ENCODE measurements at places on chromosomes 6 and 20.

DNA sequence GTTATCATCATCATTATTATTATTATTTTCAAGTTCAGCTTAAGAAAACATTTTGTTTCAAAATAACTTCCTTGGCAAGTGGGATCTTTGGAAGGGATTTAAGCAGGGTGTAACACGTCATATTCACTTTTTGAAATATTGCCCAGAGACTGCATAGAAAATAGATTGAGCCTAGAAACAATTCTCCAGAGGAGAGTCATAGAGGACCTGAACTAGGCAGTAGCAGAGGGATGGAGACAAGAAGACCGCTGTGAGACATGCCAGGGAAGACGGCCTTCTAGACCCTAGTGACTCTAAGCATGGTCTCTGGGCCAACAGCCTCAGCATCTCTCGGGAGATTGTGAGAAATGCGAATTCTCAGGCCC is 55.5 kb downstream of the EDN1 start:
- no peak for DNase-seq

GRCh38 chr6:36720251-36721141 is 22.9 kb downstream of the RAB44 start:
- no peak for DNase-seq

- no peak for DNase-seq
Measured at GRCh38 chr20:54469293-54469692, 6.1 kb upstream of the DOK5 start.

GRCh38 chr6:14543971-14544585 is 426.5 kb downstream of the CD83 start:
- DNase-seq: no peak

DNA sequence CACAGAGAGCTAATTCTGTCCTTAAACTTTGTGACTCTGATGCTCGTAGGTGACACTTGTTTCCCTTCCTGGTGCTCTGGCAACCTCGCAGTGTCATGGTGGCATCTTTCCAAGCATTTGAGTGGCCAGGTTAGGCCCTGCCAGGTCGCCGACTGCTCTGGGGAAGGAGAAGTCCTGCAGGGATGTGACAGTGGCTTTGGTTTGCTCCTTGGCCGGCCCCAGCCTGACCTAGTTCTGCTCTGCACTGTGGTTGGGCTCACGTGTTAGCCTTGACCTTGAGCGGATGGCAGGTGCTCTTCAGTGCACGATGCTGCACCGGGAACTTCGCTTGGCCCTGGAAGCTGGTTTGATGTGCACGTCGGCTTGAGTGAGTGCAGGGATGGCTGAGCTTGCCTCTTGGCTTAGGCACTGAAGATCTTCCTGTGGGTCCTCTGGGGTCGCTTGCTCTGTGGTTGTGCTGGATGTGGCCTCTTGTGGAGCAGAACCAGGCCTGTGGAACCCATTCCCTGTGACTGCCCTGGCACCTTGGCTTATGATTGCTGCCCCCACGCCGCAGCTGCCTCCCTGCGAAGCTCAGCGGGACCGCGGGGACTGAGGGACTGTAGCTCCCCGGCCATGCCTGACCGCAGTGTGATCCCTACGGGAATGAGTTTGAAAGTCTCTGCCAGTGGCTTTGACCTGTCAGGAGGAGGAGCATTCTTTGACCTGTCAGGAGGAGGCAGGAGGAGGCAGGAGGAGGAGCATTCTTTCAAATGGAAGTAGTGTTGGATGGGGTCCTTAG is 8.7 kb downstream of the OSBPL2 start:
- no peak for DNase-seq

- DNase-seq: no peak
Measured at GRCh38 chr6:90719321-90720195, 132.7 kb upstream of the MAP3K7 start.

DNA sequence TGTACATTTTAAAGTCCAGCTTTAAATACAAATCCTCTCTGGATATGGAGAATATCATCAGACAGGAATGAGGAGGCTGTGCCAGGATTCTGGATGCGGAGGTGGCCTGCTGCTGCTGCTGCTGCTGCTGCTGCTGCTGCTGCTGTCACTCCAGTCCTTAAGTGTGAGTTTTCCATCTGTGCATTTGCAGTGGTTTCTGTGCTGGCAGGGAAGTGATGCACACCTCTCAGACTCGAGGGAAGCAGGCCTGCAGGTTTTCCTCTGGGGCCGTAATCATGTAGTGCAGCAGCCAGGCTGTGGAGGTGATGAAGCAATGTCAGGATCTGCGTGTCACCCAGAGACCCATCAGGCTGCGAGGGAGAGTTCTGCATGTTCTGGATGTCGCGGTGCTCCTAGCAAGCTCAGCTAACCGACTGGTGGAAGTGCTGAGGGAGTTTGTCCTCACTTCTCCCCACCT is 32.0 kb downstream of the CFAP61 start:
- no peak for DNase-seq

DNA sequence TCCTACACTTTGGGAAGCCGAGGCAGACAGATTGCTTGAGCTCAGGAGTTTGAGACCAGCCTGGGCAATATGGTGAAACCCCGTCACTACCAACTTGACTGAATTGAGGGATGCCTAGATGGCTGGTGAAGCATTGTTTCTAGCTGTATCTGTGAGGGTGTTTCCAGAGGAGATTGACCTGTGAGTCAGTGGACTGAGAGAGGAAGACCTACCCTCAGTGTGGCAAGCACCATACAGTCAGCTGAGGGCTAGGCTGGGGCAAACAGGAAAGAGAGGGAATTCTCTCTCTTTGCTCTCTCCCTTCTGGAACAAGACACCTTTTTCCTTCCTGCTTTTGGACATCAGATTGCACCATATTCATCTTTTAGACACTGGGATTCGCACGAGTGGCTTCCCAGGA is 3.7 kb upstream of the ZUP1 start:
- no peak for DNase-seq

GRCh38 chr6:150075034-150075421 is 6.1 kb upstream of the ULBP3 start:
- DNase-seq: no peak

- DNase-seq: no peak
Measured at GRCh38 chr20:4689220-4689619, 32.5 kb upstream of the PRND start.

DNA sequence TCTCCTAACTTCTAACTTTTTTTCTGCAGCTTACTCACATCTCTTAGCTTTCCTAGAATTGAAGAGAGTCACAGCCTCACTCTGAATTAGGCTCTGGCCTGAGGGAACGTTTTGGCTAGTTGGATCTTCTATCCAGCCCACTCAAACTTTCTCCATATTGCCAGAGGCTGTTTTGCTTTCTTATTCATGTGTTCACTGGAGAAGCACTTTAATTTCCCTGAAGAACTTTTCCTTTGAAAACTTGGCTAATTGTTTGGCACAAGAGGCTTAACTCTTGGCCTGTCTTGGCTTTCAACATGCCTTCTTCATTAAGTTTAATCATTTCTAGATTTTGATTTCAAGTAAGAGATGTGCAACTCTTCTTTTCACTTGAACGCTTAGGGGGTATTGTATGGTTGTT is 138.2 kb upstream of the PLCB4 start:
- no peak for DNase-seq

GRCh38 chr20:44552950-44553908 is 29.1 kb upstream of the PKIG start:
- no peak for DNase-seq

DNA sequence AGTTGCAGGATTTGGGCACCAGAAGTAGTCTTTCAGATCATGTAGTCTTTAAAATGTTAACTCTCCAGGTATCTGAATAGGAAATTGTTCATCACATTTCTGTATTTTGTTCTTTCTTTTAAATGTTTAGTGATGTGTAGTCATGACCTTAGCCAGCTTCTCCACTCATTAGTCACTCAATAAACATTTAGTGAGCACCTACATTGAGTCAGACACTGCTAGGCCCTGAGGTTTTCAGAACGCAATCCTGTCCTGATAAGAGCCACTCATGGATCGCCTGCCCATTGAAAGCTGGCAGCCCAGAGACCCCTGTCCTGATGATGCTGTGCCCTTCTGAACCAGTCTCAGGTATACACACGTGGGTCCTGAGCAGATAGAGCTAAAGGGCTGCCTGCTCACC is 163.4 kb upstream of the HEY2 start:
- no peak for DNase-seq

DNA sequence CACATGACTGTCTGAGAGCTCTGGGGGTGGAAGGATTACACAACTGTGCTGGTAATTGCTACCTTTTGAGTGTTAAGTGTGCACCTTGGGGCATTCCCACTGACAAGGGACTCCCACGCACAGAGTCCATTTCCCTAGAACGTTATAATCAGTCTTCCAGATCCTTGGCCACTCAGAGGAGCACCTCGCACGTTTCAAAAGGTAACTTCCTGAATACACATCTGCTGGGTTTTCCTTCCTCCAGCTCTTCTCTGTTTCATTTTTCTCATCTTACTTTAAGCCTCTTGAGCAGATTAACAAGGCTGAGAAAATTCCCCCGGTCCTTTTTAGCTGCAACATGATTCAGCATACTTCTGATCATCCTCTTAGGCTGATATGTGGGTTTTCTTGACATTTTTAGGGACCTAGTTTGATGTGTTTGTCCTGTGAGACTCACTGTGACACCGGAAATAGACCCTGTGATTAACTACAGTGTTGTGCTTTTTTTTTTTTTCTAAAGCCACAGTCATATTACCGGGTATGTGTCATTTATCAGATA is 98.4 kb upstream of the DUSP22 start:
- no peak for DNase-seq

- no peak for DNase-seq
Measured at GRCh38 chr20:48329031-48329615, 498.7 kb downstream of the PREX1 start.

DNA sequence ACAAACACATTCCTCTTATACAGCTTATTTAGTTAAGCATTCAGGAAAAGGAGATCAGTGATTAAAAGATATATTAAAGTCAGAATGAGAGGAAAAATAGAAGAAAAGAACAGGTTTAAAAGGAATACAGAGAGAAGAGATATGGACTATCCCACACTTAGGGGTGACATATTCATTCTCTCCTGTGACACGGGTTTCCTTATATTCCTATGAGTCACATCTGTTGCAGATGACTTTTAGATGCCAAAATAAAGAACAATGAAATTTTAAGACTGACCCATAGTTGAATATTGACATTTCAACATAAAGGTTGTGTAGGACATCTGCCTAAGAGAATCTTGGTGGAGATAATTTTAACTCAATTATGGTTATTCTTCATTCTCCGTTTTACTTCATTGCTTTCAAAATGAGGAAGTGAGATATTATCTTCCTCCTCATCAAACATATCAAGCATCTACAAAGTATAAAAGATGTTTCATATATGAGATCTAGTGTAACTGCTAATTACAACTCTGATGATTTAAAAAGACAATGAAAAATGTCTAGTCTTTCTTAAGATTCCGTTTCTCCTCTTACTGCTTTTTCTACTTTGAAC is 1336.7 kb upstream of the CITED2 start:
- no peak for DNase-seq

DNA sequence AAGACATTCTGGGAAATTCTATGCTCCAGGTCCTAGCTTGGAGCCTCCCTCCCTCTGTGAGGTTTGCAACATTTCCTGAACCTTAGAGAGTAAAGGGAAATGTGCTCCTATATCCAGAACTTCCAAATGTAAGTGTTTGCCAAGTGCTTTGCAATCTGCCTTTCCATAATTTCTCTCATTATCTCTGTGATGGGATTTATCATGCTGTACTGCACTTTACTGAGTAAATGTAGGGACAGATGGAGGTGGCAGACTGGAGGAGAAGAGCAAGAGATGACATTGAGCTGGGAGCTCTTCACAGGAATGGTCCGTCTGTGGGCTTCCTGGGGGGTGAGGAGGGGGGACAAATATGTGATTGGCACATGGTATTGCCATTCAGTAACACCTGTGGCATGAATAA is 184.3 kb downstream of the SOX4 start:
- no peak for DNase-seq

GRCh38 chr6:161308075-161308655 is 34.3 kb upstream of the AGPAT4 start:
- DNase-seq: no peak

DNA sequence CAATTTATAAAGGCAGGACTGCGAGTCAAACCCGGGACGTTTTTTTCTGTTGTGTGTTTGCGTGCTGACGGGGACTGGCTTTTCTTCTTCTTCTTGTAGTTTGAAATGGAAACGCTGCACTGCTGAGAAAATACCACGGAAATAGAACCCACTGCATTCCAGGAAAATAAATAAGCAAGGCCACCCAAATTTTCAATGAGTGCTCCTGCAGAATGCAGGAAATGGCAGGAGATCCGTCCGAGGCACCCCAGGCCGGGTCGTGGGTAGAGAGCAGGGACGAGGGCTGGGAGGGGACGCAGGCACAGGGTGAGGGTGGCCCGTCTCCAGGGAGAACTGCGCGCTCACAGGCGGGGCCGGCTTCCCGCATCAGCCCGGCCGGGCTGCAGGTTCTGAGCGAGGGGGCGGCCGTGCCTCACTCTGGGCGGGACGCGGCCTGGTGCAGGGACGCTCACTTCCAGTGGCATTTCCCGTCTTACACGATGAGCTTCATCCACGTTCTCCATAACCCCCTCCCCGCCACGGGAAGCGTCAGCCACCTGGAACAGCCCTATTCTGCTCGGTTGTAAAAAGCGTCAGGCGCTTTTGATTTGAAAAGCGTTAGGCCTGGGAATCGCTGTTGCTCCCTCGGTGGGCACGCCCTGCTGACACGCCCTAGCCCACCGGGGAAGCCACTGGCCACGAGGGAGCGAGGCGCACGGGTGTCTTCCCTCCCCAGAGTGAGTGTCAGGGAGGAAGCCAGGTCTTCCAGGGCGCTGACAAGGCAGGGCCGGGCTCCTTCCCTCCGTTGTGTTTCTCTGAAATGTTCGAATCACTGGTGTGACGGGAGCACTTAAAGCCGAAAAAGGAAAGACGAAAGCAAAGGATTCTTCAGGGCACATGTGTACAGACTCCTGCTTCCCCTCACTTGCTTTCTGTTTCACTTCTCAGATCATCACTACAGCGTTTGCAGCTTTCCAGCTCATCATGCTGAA is 17.9 kb upstream of the EXOC2 start:
- peak; percentile 37 for DNase-seq

GRCh38 chr6:147769496-147770087 is 261.1 kb downstream of the SAMD5 start:
- DNase-seq: no peak

GRCh38 chr6:47446669-47447330 is 30.8 kb upstream of the CD2AP start:
- DNase-seq: no peak

- DNase-seq: no peak
Measured at GRCh38 chr6:33909737-33910136, 105.9 kb upstream of the MLN start.

GRCh38 chr6:48087448-48087847 is 23.5 kb downstream of the PTCHD4 start:
- DNase-seq: no peak

DNA sequence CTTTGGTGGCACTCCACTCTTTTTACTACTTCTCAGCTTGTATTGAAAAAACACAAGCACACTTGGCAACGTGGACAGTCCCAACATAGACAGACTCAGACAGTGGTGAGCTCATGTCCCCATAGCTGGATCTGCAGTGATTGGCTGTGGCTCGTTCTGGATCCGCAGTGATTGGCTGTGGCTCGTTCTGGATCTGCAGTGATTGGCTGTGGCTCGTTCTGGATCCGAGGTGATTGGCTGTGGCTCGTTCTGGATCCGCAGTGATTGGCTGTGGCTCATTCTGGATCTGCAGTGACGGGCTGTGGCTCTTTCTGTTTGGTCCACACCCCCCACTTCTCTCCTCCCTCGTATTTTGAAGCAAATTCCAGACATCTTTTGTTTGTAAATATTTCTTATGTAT is 28.0 kb downstream of the OSBPL2 start:
- no peak for DNase-seq

- DNase-seq: no peak
Measured at GRCh38 chr20:9021699-9022098, 47.2 kb upstream of the PLCB4 start.

Measured in stimulated activated CD8-positive, alpha-beta memory T cell treated with anti-CD3 and anti-CD28 coated beads, Interleukin-2, amount 100 ng/mL, for 48 hours (primary cell).